ENCODE measurements at places on chromosomes 1 and 21. TPM values are rescaled to one million over a fixed set of nuclear protein-coding genes. Genes with fewer than 3 reads are reported as not detected.

GRCh38 chr1:40786995-40787705, 3.6 kb downstream of the KCNQ4 start:
- DNase-seq: no peak

- DNase-seq: no peak
Measured at GRCh38 chr1:118023199-118023598, 93.7 kb downstream of the WDR3 start.

- no peak for DNase-seq
Measured at GRCh38 chr1:236440373-236440772, 46.3 kb downstream of the EDARADD start.

Gene KRTAP10-7
- not detected for total RNA-seq

Gene GUCA2B
- total RNA-seq: not detected

Gene LCE5A
- total RNA-seq: not detected

Data from myocyte (in vitro differentiated cells).